ENCODE measurements at places on chromosomes 13 and 19.

- no peak for DNase-seq
These were observed 2673.8 kb downstream of the PCDH9 start for GRCh38 chr13:64556376-64556775.

GRCh38 chr13:93147946-93148345, 78.7 kb upstream of the GPC6 start:
- no peak for DNase-seq

- DNase-seq, result no peak
These were observed 21.1 kb upstream of the CCDC97 start for GRCh38 chr19:41288673-41289530.

- DNase-seq, result no peak
These were observed 3.1 kb downstream of the CDX2 start for GRCh38 chr13:27965740-27966640.

DNA sequence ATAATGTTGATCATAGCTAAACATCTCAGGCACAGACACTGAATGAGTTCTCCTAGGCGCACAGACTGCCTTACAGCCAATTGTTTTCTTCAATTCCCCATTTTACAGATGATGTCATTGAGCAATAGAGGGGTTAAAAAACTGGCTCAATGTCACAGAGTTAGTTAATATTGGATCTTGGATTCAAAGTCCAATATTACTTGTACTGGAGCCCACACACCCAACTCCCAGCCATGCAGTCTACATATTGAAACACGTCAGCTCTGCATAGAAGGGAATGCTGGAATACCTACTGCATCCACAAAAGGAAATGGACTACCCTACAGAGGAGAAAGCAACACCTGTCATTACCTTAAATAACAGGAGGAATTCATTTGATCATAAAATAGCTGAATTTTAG, 76.1 kb upstream of the SLC15A1 start:
- DNase-seq, result no peak

DNA sequence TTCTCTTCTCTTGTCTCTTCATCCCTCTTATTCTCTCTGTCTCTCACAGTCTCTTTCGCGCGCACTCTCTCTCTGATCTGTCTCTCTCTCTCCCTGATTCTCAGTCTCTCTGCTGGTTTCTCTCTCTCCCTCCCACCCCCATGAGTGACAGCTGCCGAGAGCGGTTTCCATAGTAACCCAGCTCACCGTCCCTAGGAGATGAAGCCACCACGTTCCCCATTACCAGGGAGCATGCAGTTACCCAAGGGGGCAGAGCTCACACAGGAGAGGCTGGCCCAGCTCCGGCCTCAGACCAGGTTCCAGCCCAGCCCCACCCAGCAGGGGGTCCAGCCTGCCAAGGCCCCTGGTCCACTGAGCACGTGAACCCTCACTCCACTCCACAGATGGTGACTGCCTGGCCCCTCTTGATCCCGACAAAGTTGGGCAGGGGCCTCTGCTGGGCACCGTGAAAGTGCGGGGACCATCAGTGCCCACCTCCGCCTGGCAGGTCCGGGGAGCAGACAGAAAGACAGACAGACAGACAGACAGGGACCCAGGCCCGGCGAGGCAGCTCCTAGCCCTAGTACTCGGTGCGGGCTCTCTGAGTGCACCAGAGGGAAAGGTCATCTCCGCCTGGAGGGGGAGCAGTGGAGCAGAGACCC, 50.6 kb downstream of the CELF5 start:
- peak; percentile 12 for DNase-seq

DNA sequence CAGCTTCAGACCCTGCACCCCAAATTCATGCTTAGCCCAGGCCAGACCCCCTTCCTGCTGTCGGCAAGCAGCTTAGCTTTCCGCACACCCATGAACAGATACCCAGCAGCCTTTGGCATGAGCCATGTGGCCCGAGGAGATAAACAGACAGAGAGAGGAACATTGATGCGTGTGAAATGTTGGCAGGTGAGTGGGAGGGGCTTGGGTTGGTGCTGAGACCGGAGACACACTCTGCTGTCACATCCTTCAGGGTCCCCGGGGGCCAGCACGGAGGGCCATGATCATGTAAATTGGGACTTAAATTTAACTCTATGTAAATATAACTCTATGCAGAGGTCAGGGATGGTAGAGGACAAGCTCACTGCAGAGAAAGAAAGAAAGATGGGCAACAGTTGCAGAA, 1.5 kb downstream of the CD22 start:
- no peak for DNase-seq

- DNase-seq, result peak; percentile 34
These were observed 564.1 kb downstream of the PCDH9 start for GRCh38 chr13:66665991-66666390.

DNA sequence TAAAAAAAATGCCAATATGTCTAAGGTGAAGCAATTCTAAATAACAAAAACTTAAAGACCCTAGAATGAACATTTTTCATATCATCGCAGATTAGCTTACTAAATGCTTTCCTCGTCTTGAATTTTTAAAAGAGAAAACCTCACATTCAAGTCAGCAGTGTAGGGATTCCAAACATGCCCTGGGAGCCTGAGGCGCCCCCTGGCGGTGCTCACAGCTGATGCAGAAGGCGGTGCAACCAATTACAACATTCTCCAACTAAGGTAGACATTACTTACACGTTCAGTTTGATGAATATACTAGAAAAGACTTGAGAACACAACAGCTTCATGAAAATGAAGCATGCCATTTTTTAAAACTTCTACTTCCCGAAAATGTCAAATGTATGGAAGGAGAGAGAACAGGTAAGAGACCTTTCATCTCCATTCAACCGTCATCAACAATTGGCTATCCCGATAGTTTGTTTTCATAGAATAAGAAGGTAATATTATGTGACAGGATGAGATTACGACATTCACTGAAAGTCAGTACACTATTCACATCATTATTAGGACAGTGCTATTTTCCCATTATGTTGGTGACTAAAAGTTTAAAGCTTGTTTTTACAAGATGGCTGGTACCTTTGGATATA, 304.4 kb downstream of the DCLK1 start:
- DNase-seq, result no peak

GRCh38 chr19:19559931-19560330, 21.9 kb downstream of the CILP2 start:
- no peak for DNase-seq

DNA sequence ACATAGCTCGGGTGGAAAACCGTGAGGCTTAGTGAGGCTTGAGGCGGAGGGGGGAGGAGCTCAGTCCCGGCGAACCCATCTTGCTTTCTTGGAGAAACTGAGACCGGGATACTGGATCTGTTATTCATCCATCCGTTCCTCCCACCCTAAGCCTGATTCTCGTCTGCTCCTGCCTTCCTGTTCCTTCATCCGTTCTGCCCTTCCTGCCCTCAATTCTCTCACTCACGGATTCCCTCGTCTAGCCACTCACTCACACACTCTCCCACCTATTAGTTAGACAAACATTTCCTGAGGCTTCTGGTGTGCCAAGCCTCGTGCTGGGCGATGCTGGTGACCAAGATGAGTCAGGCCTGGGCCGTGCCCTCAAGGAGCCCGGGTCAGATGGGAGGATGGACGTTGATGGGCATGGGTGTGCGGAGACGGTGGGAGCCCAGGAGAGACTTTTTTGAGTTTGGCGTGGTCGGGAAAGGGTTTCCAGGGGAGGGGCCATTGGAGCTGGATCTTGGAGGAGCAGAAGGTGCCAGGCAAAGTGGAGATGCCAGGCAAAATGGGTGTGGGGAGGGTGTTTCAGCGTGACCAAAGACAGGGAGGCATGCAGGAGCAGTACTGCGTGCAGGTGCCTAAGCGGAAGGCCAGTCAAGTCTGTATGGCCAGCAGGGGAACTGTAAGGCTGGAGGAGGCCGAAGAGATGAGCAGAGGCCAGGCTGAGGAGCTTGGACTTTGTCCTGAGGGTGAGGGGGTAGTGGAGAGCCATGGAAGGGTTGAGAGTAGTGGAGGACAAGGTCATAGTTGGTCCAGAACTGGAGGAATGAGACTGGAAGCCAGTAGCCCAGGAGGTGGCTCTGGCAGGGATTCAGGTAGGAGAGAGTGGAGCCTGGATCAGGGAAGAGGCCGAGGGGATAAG, 7.4 kb upstream of the CNFN start:
- DNase-seq, result no peak

DNA sequence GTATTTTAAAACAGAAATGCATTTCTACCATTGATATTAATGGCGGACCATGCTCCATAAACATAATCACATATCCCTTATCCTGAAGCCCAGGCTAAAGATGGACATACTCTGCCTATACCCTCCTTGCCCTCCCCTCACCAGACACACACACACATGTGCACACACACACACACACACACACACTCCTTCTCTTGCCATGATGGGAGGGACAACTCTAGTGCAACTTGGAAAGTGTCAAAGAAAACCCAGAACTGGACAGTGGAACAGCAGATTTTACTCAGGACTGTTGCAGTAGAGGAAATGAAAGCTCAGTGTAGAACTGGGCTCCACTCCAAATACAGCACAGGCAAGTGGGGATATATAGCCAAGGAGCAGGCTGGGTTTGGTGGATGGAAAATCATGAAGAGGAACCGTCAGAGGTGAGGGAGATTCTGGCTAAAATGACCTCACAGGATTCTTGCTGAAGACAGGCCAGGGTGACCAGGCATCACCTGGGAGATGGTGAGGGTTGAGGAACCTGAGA, 40.8 kb downstream of the TNFRSF19 start:
- DNase-seq, result no peak

DNA sequence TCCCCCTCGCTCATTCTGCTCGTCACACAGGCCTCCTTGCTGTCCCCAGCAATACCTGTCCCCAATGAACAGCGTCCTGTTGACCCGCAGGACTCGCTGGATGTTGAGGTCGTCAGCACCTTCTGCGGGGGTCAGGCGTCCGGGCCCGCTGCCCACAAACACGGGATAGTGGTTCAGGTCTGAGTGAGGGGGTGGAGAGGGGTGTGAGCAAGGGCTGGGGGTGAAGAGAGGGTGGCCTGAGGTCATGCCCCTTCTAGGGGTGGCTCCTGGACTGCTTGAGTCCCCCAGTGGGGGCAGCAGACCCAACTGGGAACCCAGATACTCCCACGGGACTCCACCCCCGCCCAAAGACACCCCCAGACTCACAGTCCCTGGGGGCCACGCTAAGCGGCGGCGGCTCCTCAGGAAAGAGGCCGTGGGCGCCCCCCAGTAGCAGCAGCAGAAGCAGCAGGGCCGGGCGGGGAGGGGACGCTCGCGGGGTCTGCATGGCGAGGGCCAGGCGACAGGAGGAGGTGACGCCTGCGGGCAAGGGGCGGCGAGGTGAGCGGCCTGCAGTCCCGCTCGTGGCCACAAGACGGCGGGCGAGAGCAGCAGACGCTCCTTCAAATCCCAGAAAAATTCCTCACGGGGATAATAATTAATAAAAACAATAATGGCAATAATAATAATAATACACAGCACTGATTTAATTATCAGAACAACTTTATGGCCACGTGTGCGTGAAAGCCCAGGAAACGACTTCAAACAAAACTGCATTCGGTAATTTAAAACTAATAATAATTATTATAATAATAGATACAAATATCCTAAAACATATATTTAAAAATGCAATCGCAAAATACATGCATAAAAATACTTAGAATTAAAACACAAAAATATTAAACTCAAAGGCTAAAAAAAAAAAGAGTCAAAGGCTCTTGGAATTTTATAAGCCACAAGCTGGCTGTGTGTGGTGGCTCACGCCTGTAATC, 1.2 kb downstream of the SEMA6B start:
- DNase-seq, result peak; percentile 13

GRCh38 chr19:46718157-46718933, 1.4 kb upstream of the PRKD2 start:
- no peak for DNase-seq
